HuH-7.5 (cell line): ENCODE measurements at places on chromosomes 1 and 21.

DNA sequence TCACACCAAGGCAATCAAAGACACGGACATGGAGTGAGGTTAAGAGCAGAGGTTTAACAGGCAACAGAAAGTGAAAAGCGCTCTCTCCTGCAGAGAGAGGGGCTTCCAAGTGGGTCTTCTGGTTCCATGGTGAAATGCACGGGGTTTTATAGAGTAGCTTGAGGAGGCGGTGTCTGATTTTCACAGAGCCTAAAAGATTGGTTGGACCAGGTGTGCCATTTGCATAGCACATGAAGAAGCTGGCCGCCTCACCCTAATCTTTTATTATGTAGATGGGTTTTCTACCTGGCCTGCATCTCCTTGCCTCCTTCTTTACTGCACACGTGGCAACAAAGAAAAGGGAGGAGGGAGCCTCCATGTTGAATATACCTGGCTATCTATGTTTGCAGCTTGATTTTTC, 197.3 kb downstream of the RYR2 start:
- DNase-seq: no peak

GRCh38 chr1:170310014-170310405, 164.3 kb downstream of the NTMT2 start:
- no peak for DNase-seq

GRCh38 chr1:119080586-119080985, 59.9 kb downstream of the WARS2 start:
- no peak for DNase-seq

DNA sequence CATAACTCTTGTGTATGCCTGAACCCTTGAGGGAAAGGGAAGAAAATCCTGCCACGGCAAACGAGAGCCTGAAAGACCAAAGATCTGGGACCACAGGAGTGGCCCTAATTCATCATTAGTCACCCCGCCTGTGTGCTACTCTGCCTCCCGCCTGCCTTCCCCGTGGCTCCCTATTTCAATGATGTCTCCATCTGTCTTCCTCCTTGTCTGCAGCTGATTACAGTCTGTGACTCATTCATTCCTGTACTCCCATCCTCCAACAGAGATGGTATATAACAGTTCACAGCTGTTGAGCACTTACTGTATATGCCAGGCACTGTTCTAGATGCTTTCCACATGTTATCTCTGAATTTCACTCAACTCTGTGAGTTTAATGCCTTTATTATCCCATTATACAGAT, 96.6 kb downstream of the SEC16B start:
- DNase-seq: no peak

DNA sequence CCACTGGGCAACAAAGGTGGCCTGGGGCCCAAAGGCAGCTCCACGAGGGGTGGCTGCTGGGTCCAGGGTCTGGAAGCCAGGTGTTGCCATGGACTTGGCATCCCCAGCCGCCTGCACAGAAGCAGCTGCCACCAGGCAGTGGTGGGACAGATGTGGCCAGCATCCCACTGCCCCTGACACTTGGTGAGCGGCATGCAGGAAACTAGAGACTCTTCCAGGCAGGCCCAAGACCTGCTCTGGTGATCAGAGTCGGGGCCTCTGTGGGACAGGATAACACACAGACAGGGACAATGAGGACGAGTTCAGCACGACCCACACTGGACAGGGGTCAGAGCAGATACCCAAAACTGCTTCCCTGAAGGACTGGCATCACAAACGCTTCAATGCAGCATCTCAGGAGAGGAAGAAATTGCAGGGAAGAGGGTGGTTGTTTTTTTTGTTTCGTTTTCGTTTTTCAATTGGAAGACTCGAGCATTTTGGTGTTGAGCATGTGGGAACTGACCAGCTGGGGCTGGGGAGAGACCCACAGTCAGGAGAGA, 34.1 kb upstream of the RNF187 start:
- no peak for DNase-seq

DNA sequence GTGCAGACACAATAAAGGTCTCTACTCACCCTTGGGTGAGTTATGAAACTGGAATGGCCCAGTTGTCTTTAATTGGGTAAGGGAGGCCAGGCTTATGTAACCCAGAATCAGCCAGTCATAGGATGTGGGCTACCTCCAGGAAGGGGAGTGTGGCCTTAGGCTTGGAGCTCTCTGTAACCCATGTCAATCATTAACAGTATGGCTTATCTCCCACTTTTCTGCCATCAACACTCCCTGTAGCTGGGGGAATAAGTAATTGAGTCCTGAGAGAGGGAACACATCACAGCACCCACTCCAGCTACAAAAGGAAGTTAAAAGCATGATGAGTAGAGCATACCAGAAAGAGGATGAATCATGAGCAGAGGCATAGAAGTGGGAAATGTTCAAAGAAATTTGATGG, 327.0 kb upstream of the DUSP10 start:
- no peak for DNase-seq

GRCh38 chr1:206447792-206448191, 22.5 kb upstream of the IKBKE start:
- no peak for DNase-seq

GRCh38 chr1:31433396-31433930, 20.4 kb downstream of the SERINC2 start:
- no peak for DNase-seq

DNA sequence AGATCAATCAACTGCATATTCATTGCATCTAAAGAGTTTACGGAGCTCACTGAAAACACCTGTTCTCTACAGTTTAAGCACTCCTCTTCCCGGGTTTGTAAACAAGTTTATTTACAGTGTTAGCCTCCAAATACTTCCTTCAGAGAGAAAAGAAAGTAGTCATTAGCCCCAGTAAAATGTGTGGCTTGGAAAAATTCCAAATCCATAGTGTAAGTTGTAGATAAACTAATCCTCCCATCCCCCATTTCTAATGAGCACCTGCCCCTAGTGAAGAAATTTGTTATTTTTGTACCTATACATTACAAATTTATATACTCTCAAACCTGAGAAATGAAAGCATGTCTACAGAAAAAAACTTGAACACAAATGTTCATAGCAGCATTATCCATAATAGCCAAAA, 21.9 kb downstream of the PUM1 start:
- DNase-seq: no peak

GRCh38 chr1:6447818-6448748, 17.9 kb downstream of the TNFRSF25 start:
- no peak for DNase-seq

- no peak for DNase-seq
These were observed 46.4 kb upstream of the TMEM51 start for GRCh38 chr1:15107058-15107687.

DNA sequence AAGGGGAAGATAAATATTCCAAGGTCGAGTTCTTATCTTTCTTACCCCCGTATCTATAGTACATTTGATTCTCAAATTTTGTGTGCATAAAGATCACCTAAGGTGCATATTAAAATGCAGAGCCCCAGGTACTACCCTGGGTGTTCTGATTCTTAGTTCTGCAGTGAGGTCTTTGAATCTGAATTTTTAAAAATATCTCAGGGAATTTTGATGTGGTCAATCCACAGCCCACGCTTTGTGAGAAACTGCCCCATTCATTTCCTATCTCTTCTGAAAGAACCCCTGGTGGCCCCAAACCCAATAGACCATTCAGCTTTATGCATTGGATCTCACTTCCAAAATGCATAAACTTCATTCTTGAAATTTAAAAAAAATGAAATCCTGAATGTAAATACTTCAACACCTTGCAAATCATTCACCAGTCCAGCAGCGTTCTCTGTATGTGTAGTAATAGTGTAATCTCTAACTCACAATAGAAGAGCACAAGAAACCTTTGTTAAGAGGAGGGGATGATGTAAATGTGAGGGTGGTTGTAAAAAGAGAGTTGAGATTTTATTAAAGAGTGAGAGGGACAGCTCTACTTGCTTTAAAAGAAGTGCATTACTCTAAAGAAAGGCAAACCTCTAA, 108.8 kb upstream of the ZP4 start:
- no peak for DNase-seq

- no peak for DNase-seq
These were observed 2.7 kb upstream of the STX12 start for GRCh38 chr1:27770293-27770830.

- DNase-seq: no peak
These were observed 282.3 kb downstream of the TTLL7 start for GRCh38 chr1:83716641-83717040.

GRCh38 chr21:26865857-26866256, 20.6 kb upstream of the ADAMTS1 start:
- DNase-seq: no peak

GRCh38 chr1:103177108-103177775, 68.9 kb upstream of the COL11A1 start:
- DNase-seq: no peak

- no peak for DNase-seq
These were observed 44.5 kb upstream of the OSBPL9 start for GRCh38 chr1:51572365-51572764.

GRCh38 chr21:22468893-22469292, 1470.7 kb downstream of the NCAM2 start:
- no peak for DNase-seq

DNA sequence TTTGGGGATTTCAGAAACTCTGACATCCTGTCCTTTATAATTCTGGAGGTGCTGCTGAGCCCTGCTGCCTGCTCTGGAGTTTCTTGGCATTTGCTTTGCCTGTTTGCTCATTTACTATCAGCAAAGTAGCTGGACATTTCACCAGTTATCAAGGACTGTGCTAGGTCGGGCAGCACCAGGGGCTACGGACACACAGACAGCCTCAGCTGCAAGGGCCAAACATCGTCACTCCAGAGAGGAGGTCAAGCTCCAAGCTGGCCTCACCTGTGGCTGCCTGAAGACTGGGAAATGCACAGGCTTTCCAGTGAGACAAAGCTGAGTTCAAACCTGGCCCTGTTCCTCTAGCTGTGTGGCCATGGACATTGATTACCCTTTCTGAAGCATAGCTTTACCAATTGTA, 143.7 kb downstream of the LRIG2 start:
- DNase-seq: no peak

GRCh38 chr1:159771127-159771895, 9.5 kb upstream of the DUSP23 start:
- no peak for DNase-seq

DNA sequence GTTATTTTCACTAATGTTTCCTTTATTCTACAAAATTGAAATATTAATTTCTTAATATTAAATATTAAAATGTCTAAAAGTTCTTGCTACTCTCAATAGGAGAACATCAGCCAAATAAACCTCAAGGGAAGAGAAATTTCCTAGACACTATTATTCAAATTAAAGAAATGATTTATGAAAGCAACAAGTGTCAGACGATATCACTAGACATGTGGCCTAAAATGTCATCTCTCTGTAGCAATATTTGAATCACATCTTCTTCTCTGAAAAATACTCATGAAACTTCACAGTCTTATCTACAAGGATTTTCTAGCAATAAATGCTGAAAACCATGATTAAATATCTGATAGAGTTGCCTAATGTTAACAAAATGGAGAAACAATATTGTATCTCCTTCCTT, 2.5 kb upstream of the SERBP1 start:
- no peak for DNase-seq

DNA sequence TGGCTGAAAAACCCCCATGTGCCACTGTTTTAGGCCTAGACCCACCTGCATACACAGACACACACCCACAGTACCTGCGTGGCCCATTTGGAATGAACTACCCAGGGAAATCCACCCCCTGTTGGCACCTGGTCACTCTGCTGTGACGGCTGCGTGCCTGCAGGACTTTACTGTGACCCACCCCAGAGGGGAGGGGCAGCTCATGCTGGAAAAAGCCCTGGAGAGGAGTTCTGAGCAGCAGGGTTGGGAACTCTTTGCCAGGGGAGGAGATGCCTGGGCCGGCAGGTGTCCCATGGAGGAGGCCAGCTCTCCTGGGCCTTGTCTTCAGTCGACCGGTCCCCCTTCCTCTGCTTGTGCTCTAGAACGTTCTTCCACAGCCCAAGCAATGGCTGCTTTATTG, 87.3 kb upstream of the CSF3R start:
- no peak for DNase-seq

- DNase-seq: no peak
These were observed 123.9 kb downstream of the ST6GALNAC3 start for GRCh38 chr1:76198452-76198851.

DNA sequence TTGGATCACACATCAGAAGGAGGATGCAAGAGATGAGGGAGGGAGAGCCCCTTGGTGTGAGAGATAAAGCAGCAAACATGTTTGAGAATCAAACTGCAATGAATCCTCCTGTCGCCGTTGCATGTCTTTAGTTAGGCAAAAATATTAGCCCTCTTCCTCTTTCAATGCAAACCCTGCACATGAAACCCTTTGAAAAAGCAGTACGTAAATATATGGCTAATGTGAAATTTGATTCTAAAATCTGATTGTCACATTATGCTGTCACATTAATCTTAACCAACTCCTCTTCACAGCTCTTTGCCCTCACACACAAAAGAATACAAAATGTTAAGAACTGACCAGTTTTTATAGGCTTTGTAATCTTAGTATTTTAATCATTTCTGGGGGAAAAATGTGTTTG, 63.4 kb downstream of the WDR64 start:
- DNase-seq: no peak

DNA sequence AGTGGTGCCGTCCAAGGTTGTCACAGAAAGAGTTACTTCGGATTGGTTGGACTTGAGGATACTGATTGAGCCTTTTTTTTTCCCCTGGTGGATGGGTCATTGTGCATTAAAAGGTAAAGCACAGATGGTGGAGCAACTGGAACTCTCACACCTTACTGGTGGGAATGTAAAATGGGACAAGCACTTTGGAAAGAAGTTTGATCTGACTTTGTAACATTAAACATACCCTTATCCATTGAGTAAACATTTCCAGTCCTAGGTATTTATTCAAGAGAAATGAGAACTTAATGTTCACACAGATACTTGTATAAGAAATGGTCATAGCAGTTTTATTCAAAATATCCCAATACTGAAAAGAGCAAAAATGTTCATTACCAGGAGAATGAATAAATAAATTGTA, 14.9 kb downstream of the PLA2G2A start:
- DNase-seq: no peak

- DNase-seq: no peak
These were observed 16.2 kb upstream of the TP53BP2 start for GRCh38 chr1:223861904-223862303.

DNA sequence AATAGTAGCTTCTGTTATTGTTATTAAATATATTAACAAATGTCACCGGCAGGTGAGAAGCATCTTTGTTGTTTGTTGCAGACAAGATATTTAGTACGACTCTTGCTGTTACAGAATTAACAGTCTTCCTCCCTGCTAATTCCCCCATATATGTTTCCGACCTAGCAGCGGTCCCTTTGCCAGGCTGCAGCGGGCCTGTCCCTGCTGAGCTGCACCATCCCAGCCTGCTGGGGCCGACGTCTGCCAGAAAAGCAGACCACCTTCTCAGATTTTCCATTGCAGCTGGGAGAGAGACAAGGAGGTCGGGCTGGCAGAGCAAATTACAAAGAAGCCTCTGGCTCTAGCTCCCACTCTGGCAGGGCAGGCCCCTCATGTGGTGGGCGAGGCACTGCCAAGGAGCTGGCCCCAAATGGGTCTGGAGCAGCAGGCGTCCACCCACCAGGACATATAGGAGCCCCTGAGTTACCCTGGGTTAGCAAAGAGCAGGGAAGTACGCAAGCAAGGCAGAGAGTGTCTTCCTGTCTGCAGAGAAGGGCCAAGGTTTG, 142.7 kb downstream of the FOXD2 start:
- no peak for DNase-seq

GRCh38 chr1:51622455-51622913, 5.6 kb downstream of the OSBPL9 start:
- no peak for DNase-seq
